Naive thymus-derived CD8-positive, alpha-beta T cell (primary cell): ENCODE measurements at places on chromosomes 11 and 22. TPM values are rescaled to one million over a fixed set of nuclear protein-coding genes. Genes with fewer than 3 reads are reported as not detected.

The PLA2G6 gene
- 173 TPM for total RNA-seq

The GNG3 gene
- total RNA-seq, result not detected

The NXF1 gene
- 191 TPM for total RNA-seq

The LRP5 gene
- total RNA-seq, result 3.0 TPM

The SLC35C1 gene
- 12.3 TPM for total RNA-seq

DNA sequence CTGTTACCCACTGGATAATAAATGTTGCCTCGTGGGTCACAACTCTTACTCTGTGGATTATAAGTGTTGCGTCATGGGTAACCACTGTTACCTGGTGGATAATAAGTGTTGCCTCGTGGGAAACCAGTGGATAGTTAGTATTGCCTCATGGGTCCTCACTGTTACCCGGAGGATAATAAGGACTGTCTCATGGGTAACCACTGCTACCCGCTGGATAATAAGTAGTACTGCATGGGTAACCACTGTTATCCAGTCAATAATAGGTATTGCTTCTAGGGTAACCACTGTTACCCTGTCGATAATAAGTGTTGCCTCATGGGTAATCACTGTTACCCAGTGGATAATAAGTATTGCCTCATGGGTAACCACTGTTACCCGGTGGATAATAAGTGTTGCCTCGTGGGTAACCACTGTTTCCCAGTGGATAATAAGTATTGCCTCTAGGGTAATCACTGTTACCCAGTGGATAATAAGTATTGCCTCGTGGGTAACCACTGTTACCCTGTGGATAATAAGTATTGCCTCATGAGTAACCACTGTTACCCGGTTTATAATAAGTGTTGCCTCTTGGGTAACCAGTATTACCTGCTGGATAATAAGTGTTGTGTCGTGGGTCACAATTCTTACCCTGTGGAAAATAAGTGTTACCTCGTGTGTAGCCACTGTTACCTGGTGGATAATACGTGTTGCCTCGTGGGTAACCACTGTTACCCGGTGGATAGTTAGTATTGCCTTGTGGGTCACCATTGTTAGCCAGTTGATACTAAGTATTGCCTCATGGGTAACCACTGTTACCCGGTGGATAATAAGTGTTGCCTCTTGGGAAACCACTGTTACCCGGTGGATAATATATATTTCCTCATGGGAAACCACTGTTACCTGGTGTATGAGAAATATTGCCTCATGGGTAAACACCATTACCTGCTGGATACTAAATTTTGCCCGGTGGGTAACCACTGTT lies 15.7 kb upstream of the NXPE4 start:
- no peak for DNase-seq

DNA sequence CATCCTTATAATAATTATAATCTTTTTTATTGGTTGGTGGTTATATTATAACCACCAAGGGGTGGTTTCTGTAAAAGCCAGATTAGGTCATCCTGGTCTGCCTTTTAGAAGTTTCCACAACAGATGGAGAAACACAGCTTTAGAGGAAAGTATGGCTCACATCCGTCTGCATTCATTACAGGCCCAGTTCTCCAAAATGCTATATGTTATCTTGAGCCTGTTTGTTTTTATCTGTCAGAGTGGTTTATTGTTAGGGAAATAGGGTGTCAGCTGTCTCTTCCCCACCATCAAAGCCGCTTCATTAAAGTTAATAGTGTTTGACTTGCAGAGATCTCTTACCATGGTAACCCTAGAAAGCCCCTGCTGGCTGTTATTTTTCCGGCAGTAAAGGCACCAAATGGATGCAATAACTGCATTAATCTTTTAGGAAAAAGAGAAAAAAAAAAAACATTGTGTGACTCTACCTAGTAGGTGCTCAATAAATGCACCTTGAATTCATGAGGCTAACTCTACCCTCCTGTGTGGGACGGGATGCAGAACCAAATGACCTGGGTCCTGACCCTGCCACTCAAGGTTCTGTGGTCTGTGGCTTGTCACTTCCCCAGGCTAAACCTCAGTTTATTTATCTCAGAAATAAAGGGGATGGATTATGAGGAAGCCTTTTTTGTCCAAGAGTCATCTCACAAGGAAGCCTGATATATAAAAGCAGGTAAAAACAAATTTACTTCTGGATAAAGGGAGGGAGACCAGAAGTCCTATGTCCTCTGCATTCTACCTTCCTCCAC lies 118.3 kb downstream of the WT1 start:
- no peak for DNase-seq

GRCh38 chr11:34744511-34744910 lies 123.6 kb downstream of the EHF start:
- DNase-seq, result no peak

DNA sequence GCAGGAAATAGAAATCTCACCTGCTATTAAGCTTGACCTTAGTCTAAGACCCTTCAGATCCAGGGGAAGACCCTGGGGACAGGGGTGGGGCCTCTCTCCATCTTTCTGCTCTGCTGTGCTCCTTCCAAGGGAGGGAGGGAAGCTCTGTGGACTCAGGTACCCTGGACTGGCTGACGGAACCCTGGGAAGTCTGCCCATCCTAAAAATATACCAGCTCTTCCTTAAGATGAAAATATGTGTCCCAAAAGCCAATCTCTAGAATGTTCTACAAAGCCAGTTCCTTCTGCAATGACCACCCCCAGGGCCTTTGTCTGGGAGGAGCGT lies 73.7 kb downstream of the RTL6 start:
- DNase-seq, result no peak

DNA sequence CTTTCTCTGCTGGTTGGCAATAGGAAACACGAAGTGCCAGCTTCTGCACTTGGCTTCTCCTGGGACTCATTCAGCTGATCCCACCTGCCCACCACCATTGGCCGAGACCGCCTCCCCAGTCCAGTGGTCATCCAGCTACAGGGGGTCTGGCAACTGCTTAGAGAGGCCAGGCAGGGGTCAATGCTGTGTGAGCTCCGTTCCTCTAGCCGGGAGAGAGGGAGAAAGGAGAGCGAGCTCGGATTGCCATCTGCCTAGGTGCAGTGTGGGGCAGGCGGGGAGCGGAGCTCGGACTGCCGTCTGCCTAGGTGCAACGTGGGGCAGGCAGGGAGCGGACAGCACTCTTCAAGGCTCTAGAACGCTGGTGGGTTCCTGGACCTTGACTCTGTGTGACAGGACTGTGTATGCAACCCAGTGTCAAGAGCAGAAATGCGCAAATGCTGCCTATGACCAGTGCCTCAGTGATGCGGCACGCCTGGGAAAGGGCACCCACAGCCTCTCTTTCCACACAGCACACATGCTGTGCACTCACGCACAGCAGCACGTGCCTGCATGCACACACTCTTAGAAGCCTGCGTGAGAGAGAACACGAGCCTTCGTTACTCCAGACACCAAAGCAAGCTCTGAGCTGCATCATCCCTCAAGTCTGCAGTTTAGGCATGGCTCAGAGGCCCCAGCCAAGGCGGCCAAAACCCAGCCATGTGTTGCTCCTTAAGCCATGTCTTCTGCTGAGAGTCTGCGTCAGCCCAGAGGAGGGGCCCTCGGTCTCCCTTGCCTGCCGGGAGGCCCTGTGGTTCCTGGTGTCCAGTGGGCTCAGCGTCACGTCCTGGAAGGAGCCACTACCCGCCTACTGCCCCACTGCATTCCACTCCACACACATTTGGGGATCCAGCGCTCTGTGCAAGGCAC lies 26.8 kb upstream of the JAM3 start:
- no peak for DNase-seq
